ENCODE measurements at places on chromosomes 11 and 22. TPM values are rescaled to one million over a fixed set of nuclear protein-coding genes. Genes with fewer than 3 reads are reported as not detected.

Gene PAX6
- not detected for total RNA-seq

- peak; percentile 63 for DNase-seq
Observed at GRCh38 chr11:64489831-64490441, 101.1 kb upstream of the SLC22A12 start.

Gene NAALAD2
- 1.8 TPM for total RNA-seq

DNA sequence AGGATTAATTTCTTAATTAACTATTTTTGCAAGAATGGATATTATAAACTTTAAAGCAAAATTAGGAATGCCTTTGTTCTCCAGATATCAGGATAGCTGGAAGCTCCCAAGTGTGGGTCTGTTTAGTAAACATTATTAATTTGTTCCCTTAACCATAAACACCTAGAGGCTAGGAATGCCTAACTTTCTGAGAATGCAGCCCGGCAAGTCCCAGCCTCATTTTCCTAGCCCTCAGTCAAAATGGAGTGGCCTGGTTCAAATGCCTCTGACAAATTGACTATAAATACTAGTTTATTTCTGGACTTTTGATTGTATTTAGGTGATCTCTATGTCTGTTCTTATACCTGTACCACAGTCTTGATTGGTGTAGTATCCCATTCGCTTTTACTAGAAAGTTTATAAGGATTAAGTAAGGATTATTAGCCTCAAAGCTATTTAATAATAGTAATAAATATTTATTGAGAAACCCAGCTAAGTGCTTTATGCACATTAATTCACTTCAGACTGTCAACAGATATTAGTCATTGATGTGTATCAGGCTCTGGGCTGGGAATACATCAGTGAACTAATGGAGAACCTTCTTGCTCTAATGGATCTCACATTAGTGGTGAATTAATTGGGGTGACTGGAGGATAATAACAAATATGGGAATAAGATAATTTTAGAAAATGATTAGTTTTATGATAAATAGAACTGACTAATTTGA lies 25.8 kb downstream of the PPME1 start:
- DNase-seq, result no peak

Gene TSGA10IP
- not detected for total RNA-seq

DNA sequence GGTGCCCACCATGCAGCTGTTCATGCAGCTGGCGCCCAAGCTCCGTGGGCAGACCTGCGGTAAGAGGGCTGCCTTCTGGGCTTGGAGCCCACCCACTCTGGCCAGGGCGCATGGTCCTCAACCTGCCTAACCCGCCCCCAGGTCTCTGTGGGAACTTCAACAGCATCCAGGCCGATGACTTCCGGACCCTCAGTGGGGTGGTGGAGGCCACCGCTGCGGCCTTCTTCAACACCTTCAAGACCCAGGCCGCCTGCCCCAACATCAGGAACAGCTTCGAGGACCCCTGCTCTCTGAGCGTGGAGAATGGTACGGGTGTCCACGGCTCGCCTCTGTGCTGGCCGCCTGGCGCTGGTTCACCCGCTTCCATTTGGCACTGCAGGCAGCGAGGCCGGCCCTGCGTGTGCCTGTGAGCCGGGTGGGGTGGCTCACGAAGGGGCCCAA lies 11.0 kb downstream of the MUC5AC start:
- DNase-seq, result peak; percentile 17

DNA sequence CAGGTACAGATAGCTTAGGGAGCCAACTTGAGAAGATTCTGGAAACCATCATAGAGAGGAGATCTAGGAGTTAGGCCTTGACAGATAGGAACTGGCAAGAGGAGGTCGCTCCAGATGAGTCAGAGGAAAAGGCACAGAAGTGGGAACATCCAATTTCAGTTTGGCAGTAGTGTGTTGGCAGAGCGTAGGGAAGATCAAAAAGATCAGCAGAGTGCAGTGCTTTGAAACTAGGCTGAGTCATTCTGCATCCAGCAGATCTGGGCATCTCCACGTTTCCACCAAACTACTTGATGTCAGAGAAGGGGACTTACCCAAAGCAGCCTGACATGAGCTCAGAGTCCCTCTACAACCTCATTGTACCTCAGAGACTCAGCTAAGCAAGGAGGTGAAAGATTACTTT lies 58.5 kb downstream of the GAB4 start:
- no peak for DNase-seq

DNA sequence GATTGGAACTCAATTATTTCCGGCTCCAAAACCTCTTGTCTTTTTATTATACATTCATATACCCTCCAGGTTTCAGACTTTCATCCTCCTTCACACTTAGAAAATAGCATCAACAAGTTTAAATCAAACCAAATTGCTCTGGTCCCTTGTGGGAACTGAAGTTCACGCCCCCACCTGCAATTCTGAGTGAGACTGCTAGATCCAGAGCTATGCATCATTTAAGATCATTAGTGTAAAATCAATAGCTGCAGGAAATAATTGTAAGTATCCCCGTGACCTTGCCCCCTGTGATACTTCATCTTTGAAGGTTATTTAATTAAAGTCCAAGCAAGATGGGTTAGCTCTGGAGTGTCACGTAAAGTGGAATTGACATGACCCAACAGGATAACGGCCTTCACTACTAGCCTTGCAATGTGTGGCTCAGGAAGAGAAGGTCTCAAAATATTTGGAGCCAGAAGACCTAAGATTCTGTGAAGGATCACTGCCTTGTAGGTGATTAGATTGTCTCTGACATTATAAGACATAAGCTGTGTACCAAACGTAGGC lies 742.2 kb upstream of the LRRC4C start:
- no peak for DNase-seq

DNA sequence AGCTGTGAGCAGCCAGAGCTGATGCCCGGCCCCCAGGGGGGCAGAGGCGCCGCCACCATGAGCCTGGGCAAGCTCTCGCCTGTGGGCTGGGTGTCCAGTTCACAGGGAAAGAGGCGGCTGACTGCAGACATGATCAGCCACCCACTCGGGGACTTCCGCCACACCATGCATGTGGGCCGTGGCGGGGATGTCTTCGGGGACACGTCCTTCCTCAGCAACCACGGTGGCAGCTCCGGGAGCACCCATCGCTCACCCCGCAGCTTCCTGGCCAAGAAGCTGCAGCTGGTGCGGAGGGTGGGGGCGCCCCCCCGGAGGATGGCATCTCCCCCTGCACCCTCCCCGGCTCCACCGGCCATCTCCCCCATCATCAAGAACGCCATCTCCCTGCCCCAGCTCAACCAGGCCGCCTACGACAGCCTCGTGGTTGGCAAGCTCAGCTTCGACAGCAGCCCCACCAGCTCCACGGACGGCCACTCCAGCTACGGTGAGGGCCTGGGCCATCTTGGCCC lies 6.1 kb downstream of the CDC42EP1 start:
- peak; percentile 48 for DNase-seq

Gene ENTHD1
- total RNA-seq, result not detected

Gene SLC36A4
- total RNA-seq, result 6.9 TPM

DNA sequence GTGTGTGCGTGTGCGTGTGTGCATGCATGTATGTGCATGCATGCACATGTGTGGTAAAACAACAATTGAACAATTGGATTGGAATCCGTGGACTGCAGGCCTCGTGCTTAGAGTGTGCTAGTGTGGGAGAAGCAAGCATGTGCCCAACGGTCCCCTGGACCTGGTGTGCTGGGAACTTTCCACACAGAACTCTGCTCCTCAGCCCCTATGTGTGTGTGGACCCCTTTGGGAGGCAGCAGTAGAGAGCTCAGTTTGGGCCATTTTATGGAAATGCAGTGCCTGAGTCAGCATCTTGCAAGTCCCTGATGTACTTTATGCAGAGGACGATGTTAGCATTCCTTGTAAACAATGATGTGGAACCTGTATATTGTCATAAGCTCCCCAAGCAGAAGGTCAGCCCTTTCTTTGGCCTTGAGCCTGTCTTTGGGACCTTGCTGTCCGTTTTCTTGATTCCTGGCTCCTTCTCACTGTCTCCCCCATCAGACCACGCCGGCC lies 167.3 kb downstream of the TBC1D22A start:
- DNase-seq, result no peak

DNA sequence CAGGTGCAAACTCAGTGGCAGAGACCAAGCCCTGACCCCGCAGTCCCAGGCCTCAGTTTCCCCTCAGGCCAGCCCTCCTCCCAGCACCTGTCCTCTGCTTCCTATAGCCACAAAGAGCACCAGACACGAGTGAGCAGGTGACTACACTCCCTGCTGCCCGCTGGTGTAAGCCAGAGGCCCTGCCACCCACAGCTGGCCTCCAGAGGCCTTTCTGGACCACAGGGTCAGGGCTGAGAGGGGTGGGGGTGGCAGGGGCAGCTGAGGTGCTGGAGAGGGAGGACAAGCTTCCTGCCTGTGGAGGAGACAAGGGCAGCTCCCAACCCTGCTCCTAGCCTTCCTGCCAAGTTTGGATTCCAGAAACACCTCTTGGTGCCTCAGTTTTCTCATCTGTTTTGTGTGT lies 31.3 kb upstream of the WNT7B start:
- DNase-seq, result no peak
